ENCODE measurements at places on chromosomes 12 and 14. TPM values are rescaled to one million over a fixed set of nuclear protein-coding genes. Genes with fewer than 3 reads are reported as not detected.

DNA sequence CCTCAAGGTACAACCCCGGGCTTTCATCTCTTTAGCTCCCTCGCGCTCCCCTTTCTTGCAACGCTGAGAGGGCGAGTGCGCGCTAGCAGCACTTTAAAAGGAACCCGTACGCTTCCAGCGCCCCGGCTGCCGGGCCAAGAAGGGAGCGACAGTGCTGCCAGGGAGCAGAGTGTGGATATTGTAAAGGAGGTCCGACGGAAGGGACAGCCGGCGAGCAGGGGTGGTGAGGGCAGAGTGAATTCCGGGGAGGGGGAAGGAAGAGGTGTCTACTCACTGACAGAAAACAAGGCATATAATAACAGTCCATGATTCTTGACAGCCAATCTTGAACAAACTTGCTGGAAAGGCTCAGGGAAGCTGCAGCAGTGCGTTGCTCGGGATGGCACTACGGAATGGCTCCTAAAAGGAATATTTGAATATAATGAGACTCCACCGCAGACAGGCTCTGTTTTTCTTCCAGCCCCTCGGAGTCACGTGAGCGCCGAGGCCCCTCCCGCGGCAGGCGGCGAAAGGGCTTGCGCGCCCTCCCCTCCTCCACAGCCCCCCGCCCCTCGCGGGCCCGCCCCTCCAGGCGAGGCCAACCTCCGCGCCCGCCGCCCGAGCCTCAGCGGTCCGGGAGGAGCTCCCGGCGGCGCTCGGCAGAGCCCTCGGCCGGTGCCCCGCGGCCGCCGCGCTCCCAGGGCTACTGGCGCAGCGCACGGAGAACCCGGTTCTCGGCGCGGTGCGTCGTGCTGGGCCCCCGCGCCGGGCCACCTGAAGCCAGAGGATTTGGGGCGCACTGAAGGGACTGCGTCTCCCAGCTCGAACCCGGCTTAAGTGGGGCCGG lies 3.4 kb downstream of the BMP4 start:
- DNase-seq: peak; percentile 87

GRCh38 chr14:79166171-79166570 lies 996.0 kb downstream of the NRXN3 start:
- DNase-seq: no peak

DNA sequence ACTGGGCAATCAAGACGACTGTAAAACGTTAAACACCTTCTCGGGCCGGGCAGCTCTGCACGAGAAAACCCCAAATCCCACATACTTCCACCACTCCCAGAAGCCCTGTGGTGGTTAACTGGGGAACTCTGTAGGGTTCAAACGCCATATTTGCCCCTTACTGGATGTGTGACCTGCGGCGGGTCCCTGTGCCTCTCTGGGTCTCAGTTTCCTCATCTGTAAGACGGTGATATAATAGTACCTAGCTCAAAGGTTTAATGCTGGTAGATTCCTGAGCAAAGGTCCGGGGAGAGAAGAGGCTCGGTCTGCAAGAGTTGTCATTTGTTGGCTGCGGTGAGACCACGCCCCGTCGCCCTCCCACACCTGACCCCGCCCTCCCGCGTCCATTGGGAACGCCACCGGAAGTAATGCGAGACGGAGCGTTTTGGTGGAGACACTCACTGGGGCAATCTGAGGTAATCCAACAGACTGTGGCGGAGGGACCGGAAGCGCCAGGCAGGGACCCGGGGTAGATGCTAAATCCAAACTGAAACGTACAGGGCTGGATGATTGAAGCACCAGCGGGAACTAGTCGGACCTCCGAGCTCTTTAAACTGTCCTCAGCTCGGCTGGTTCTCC lies 661 bp upstream of the OGFOD2 start:
- DNase-seq: peak; percentile 99

DNA sequence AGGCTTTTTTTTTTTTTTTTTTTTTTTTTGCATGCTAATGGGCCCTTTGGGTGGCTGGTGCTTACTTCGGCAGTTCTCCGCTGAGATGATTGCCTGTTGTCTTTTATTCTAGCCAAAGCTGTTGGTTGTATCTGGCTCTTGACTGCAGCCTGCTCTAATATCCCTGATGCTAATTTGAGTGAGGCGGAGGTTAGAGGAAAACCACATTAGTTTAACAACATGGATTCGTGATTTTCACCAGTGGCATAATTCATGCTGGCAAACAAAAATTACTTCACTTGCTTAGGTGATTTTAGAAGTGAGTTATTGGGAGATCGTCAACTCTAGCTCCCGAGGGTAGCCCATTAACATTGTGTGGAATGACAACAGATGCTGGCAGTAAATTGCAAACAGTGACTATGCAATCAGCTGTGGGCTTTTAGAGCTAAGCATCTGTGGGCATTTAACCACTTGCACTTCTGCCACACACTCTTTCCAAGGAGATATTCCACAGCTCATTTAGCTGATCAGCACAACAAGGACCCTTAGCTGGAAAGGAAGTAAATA lies 97.6 kb upstream of the ZDHHC17 start:
- no peak for DNase-seq

- DNase-seq: peak; percentile 54
Measured at GRCh38 chr12:124869059-124869665, 5.5 kb upstream of the SCARB1 start.

- DNase-seq: no peak
Measured at GRCh38 chr14:51818748-51819380, 41.5 kb upstream of the GNG2 start.

DNA sequence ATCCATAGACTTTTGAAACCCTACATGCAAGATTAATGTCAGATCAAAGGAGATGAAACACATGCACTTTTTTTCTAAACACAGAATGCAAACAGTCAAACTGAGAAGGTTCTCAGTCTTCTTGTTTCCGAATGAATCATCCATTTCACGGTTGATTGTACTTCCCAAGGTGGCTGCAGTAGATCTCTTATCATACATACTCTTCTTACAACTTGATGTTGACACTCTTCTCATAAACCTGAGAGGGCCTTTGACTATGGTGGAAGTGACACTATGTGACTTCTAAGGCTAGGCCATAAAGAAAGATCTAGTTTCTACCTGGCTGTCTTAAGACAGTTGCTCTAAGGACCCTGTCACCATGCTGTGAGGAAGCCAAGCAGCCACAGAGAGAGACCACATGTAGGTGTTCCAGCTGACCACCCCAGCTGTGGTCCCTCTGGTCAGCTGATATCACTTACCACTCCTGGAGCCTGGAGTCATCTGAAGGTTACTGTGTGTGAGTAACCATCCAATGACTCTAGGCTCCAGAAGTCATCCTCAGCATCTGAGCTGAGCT lies 67.2 kb upstream of the HMGA2 start:
- DNase-seq: peak; percentile 34

TM9SF1 gene
- total RNA-seq: 91.9 TPM

DLGAP5 gene
- 171 TPM for total RNA-seq

HCFC2 gene
- total RNA-seq: 10.3 TPM

GRCh38 chr14:56412468-56413434 lies 166.8 kb upstream of the TMEM260 start:
- DNase-seq: no peak

GRCh38 chr14:95011445-95012006 lies 145.8 kb downstream of the DICER1 start:
- DNase-seq: no peak

- DNase-seq: no peak
Measured at GRCh38 chr12:78128211-78128610, 297.5 kb downstream of the NAV3 start.

GRCh38 chr14:61037215-61037614 lies 56.2 kb downstream of the SLC38A6 start:
- no peak for DNase-seq

DNA sequence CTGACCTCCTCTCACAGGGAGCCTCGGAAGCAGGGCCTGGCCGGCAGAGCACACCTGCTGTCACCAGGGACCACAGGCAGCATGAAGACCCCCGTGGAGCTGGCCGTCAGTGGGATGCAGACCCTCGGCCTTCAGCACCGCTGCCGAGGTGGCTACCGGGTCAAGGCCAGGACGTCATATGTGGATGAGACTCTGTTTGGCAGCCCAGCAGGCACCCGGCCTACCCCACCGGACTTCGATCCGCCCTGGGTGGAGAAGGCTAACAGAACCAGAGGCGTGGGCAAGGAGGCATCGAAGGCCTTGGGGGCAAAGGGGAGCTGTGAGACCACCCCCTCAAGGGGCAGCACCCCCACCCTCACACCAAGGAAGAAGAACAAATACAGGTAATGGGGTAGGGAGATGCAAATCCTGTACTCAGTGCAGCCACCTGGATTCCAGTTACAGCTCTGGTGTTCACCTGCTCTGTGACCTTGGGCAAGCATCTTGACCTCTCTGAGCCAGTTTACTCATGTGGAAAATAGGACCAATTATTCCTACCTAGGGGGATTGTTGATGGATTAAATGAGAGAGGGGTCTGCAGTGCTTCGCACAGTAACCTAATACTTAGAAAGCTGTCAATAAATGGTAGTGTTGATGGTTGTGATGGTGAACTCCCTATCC lies 1.3 kb downstream of the RITA1 start:
- no peak for DNase-seq

DNA sequence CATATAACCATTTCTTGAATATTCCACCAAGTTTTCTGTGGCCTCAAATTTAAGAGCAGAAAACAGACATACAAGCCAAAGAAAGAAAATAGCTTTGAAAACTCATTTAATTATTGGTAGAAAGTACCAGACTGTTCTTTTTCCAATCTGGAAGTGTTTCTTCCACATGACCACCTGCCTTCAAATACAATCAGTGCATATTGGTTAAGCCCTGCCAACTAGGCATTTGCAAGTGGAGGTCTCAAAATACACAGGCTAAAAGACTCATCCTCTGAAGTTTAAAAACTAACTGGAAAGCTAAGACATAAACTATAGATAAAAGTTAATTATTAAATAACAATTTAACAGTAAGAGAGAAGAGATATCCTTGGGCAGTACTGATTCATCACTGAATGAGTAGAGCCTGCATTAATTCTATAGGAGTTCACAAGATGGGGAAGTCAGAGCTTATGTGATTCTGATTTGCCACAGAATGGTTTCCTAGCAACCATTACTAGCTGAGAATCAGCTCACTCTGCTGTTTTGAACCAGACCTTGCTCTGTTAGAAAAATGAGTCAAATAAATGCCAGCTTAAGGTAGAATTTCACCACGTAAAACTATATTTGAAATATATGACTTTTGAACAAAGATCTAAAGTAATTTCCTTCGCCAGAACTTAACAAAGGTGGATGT lies 433.8 kb downstream of the FUT8 start:
- no peak for DNase-seq

- DNase-seq: no peak
Measured at GRCh38 chr12:2409656-2410265, 357.0 kb downstream of the CACNA1C start.

DNA sequence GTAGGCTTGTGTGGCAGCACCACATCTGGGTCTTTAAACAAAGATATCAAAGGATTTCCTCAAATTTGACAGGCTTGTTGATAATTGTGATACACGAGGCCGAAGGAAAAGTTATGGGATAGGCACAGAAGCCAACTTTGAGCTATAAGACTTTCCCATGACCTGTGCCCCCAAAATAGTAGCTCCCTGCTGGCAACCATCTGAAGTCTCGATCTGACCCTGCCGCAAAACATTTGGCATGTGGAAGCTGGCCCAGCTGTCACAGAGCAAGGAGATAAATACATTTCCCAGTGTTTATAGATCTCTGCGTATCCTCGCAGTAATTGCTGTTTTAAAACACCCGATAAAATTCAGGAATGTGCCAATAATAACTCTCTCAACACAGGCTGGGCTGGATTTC lies 26.4 kb upstream of the RGS6 start:
- DNase-seq: no peak

- DNase-seq: peak; percentile 3
Measured at GRCh38 chr12:41485203-41485602, 297.1 kb downstream of the PDZRN4 start.

TAS2R20 gene
- not detected for total RNA-seq

- peak; percentile 41 for DNase-seq
Measured at GRCh38 chr12:113416091-113416754, 6.0 kb upstream of the SDSL start.

- no peak for DNase-seq
Measured at GRCh38 chr12:47705229-47705565, 633 bp downstream of the RPAP3 start.

KIF26A gene
- 1.7 TPM for total RNA-seq

DNA sequence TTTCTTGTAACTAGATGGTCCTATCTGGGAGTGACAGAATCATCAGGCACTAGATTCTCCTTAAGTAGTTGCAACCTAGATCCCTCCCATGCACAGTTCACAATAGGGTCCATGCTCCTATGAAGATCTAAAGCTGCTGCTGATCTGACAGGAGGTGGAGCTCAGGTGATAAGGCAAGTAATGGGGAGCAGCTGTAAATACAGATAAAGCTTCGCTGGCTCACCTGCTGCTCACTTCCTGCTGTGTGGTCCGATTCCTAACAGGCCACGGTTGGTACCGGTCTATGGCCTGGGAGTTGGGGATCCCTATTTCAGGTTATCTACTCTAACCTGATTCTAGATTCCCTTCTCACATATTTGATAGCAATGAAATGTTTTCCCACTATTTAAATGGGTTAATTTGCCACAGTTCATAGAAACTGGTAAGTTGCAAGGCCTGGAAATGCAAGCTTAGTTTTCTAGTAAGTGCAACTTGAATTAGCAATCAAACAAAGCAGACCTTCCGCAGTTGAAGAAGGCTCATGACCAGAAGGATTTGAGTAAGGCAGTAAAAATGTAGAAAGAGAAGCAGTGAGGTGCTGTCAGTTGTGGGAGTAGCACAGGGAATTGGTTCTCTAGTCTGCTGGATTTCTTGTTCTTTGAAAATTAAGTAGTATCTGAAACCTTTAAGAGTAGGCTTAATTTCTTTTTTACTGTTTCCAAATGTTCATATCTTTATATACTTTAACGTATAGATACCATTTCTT lies 332.3 kb downstream of the EGLN3 start:
- DNase-seq: no peak

DNA sequence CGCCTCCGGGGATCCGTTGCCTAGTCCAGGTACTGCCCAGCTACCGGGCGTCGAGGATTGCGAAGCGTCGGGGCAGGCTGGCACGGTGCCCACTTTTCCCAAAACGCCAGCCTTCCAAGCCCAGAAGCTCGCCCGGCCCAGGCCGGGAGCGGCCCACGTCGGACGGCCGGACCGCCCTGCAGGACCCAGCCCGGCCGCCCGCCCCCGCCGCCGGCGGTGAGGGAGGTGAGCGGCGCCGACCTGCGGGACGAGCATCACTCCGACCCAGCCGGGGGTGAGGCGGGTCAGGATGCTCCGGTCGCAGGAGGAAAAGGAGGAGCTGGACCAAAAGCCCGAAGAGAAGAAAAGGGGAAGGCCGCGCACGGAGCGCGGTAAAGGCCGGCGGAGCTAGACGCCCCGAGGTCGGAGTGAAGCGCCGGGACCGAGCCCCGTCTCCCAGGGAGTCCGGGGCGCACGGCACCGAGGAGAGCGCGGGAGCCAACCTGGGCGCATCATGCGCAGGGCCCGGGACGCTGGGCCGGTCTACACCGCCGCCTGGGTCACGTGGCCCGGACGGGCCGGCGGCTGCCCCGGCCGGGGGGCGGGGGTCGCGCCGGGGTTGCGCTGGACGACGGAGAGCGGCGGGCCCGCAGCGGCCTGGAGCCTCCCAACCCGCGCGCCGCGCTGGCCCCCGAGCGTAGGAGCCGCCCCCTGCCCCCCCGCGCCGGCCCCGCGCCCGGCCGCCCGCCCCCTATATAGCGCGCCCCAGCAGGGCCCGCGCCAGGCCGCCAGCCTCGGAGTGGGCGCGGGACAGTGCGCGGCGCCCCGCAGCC lies at the start of gene AQP5:
TSS of gene AQP5 (plus strand) at position 762 of the 812 bp plus-strand sequence. CDS start 146 bp downstream, outside the sequence.
- no peak for DNase-seq

GRCh38 chr12:89829434-89829975 lies 120.9 kb upstream of the ATP2B1 start:
- no peak for DNase-seq

GRCh38 chr12:68772714-68773113 lies 26.7 kb downstream of the SLC35E3 start:
- no peak for DNase-seq

All from Daoy (cell line).